NCI-H187 (cell line): ENCODE measurements at places on chromosomes 1 and 21.

GRCh38 chr1:165884690-165885304, 57.4 kb downstream of the UCK2 start:
- DNase-seq: no peak

DNA sequence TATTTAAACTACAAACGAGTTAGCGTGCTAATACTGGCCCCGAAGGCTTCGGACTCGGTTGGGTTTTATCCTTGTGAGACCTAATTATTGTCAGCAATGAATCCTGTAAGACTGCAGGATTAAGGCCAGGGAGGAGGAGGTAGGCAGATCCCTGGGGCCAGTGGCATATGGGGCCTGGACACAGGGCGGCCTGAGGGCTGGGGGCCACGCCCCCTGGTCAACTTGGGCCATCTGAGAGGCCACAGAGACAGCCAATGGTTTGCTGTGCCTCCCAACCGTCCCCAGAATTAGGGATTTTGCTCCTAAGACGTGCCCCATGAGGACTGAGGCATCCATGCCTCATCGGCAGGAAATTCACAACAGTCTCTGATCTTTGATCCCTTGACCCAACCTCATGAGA, 31.1 kb upstream of the DISP3 start:
- no peak for DNase-seq

GRCh38 chr1:193749868-193750267, 563.5 kb upstream of the B3GALT2 start:
- no peak for DNase-seq

- DNase-seq: no peak
Observed at GRCh38 chr1:244789731-244790130, 45.7 kb upstream of the COX20 start.

- no peak for DNase-seq
Observed at GRCh38 chr21:27426196-27426595, 459.3 kb upstream of the ADAMTS5 start.

- DNase-seq: no peak
Observed at GRCh38 chr1:191585095-191585494, 573.2 kb upstream of the RGS18 start.

GRCh38 chr1:245095903-245096302, 58.9 kb upstream of the KIF26B start:
- DNase-seq: no peak

DNA sequence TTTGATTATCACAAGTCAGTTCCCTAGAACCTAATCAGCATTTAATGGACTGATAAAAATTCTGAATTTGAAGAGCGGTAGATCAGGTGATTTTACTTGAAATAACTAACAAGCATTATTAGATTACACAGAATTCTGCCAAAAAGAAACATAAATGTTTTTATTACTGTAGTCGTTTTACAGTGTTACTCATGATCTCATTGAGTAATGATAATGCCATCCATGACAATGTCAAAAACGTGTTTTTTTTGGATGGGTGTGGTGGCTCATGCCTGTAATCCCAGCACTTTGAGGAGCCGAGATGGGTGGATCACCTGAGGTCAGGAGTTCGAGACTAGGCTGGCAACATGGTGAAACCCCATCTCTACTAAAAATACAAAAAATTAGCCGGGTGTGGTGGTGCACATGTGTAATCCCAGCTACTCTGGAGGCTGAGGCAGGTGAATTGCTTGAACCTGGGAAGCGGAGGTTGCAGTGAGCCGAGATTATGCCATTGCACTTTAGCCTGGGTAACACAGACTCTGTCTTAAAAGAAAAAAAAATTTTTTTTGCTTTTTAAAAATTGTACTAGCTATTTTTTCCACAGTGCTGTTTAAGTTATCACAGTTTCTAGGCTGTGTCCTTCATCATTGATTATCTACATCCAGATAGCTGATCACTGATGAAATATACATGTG, 56.6 kb downstream of the LAMC1 start:
- DNase-seq: no peak

GRCh38 chr21:40160911-40161310, 293.7 kb downstream of the PCP4 start:
- DNase-seq: no peak

DNA sequence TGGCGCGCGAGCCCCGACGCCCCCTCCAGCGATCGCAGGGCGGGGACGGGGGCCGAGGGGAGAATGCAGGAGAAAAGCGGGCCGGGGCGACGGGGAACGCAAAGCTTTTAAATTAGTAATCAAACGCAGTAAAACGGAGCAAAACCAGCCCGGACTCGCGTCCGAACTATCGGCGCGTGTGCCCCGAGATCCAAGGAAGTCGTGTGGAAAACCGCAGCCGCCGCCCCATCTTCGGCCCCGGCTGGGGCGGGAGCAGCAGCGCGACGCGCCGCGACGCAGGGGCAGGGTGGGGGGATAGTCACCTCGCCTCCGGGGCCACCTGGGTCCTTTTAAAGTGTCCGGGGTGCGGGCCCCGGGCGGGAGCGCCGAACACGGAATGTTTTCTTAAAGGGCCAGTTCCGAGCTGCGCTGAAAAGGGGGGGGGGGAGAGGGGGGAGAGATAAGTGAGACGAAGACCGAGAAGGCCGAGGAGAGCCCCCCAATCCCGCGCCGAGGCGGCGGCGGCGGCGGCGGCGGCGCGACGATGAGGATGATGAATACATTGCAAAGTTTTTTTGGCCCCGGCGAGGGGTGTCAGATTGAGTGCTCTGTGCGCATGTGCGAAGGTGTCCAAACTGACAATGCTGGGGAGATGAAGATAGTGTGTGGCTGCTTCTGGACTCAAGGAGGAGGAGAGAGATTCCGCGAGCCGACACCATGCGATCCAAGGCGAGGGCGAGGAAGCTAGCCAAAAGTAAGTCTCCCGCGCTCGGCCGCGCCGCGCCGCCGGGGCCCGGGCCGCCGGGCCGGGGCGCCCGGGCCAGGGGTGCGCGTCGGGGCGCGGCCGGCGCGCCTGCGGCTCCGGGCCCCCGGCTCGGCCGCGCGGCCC, at the start of gene PRDM16:
Gene PRDM16, plus strand, starts transcription at position 640 of the 868 bp plus-strand sequence. Its CDS starts 57 bp downstream, at position 697.
- no peak for DNase-seq

GRCh38 chr1:3464649-3465025, 10.2 kb downstream of the ARHGEF16 start:
- DNase-seq: no peak

- no peak for DNase-seq
Observed at GRCh38 chr1:202702088-202702487, 8.2 kb downstream of the SYT2 start.

- no peak for DNase-seq
Observed at GRCh38 chr21:15761507-15762100, 31.8 kb downstream of the USP25 start.

GRCh38 chr1:78009276-78009675, 4.5 kb downstream of the DNAJB4 start:
- no peak for DNase-seq

DNA sequence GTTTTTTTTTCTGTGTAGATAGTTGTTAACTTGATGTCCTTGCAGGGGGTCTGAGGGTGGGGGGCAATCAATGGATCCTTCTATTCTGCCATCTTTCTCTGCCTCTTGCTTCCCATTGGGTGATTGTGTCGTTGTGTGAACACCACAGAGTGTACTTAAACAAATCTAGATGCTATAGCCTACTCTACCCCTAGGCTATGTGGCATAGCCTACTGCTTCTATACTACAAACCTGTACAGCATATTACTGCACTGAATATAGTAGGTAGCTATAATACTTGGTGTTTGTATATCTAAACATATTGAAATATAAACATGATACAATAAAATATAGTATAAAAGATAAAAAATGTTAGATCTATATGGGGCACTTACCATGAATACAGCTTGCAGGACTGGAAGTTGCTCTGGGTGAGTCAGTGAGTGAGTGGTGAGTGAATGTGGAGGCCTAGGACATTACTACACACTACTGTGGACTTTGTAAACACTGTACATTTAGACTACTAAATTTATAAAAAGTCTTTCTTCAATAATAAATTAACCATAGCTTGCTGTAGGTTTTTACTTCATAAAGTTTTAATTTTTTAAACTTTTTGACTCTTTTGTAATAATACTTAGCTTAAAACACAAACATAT, 105.4 kb downstream of the CENPF start:
- DNase-seq: no peak

DNA sequence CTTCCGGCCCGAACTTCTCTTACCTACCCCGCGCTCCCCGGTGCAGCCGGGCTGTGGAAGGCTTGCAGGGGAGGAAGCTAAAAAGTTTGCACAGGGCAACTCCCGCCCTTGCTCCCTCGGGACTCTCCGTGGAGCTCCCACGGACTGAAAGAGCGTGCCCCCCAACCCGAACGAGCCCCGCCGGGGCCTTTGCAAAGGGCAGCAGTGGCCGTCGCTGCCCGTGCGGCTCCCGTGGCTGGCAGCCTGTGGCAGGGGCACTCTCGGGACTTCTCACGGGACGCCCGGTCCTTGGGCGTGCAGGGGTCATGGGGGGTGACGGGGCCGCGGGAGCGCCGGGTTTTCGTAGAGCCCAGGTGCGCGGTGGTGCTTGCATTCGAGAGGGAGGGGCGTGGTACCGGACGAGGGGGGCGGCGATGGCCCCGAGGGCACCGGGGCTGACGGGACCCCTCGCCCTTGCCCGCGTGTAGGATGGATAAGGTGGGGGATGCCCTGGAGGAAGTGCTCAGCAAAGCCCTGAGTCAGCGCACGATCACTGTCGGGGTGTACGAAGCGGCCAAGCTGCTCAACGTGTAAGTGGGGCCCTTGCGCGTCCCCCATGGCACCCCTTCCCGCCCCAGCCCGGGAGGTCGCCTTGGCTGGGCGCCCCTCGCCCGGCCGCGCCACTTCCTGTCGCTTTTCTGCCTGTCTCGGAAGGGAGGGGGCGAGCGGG, 711 bp downstream of the GADD45A start:
- DNase-seq: no peak

GRCh38 chr1:18939398-18940302, 16.8 kb downstream of the IFFO2 start:
- DNase-seq: no peak

GRCh38 chr1:235597867-235598553, 51.6 kb downstream of the GNG4 start:
- DNase-seq: no peak

GRCh38 chr1:245008761-245009160, 144.4 kb upstream of the HNRNPU start:
- DNase-seq: no peak

- no peak for DNase-seq
Observed at GRCh38 chr21:29496337-29496736, 197.6 kb downstream of the BACH1 start.

- no peak for DNase-seq
Observed at GRCh38 chr1:99860703-99861102, 10.5 kb downstream of the AGL start.

DNA sequence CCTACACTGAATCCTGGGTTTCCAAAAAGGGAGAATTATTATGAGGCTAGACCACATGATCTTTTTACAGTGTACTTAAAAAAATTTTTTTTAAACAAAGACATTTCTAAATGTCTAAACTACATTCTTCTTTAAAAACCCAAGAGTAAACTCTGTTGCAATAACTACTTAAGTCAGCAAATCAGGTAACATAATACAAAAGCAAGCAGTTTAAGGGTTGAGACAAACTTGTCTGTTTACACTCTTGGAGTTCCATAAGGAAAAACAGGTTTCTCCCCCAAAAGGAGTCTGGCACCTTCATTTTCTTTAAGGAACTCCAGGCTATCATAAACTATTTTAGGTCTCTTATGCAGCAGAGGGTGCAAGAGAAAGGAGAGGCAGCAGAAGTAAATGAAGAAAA, 12.5 kb upstream of the ANKRD45 start:
- DNase-seq: no peak

- DNase-seq: no peak
Observed at GRCh38 chr1:230077436-230078213, 10.6 kb downstream of the GALNT2 start.

- peak; percentile 46 for DNase-seq
Observed at GRCh38 chr21:42561762-42562650, 48.4 kb downstream of the SLC37A1 start.

DNA sequence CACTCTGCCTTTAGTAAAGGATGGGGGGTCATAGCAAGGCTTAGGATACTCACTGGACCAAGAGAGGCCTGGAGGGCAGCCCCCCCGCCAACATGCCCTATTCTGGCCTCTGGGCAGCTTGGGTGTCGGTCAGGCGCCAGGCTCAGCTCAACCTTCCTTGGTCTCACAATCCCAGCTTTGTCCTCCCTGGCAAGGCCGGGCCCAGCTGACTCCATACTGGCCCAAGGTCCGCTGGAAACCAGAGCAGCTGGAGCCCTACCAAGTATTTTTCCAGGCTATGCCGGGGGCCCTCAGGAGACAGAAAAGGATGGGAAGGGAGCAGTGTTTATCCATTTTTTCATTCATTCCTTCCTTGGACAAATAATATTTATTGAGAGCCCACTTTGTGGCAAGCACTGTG, 6.2 kb downstream of the FBXO2 start:
- no peak for DNase-seq

- DNase-seq: no peak
Observed at GRCh38 chr1:97334454-97334853, 586.4 kb downstream of the DPYD start.

DNA sequence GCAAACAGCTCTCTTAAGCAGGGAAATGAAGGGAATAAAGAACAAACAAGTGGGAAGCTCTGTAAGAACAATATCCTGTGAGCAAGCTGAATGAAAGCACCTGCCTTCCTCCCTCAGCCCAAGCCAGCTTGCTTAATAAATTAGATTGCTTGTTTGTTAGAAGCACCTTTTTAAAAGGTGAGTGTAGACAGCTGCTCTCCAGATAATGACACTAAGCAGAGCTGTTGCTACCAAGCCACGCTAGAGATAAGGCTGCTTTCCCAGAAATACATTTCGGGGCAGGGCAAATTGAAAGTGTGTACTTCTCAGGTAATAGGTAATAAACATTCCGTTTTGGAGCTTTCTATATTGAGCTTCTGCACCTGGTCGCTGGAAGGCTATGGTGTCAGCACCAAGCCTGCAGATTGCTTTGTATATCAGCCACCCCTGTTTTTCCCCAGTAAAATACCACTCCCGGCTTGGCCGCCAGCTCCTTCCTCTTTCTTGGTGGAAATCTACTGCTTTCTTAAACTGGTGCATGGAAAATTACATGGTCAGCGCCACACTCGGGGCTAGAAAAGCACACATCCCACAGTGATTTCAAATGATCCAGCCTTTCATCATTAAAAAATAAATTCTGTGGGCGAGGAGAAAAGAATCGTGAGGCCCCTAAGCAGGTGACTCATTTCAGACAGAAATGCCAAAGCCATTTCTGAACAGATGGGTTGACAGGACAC, 151.3 kb downstream of the ETS2 start:
- DNase-seq: peak; percentile 90

DNA sequence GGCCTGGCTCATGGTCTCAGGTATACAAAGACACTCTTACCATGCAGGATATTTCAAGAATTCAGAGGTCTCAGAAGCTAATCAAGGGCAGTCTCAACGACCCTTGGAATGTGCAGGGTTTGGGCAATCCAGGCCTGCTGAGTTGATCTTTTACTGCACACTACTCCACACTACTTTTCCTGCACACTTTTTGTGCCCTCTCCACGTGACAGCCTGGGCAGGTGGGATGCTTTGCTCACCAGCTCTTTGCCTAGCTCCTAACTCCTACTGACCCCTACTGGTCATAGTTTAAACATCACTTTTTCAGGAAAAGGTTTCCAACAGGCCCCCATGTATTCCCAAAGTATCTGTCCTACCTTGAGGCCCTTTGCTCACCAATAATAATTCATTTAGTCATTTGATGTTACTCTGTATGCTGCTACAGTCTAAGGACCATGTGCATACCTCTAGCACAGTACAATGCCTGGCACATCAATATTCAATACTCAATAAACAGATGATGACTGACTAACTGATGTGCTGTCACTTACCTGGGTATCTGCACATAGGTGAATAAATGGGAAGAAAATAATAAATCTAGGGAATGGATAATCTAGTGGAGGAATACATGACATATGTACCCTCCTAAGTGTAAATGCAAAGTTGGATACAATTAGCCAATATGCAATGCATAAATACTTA, 9.6 kb downstream of the DUSP23 start:
- DNase-seq: peak; percentile 38
